ENCODE measurements at places on chromosomes 2 and 18.
A peak's percentile ranks its signal among the peaks of the same experiment; 100 is the strongest.

- DNase-seq, result no peak
Observed at GRCh38 chr2:234628953-234629352, 132.1 kb upstream of the ARL4C start.

DNA sequence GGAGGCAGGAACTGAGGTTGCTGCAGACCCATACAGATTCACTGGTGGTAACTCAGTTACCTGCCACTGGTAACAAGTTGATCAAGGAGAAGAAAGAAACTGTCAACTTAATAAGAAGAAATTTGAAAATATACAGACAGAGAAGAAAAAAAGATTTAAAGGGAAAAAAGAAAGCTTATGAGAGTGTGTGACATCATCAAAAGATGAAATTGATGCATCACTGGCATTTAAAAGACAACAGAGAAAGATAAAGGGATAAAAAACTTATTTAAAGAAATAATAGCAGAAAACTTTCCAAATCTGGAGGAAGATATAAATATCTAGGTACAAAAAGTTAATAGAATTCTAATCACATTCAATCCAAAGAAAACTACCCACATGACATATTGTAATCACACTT is 1003.2 kb downstream of the TDRD15 start:
- DNase-seq, result no peak

DNA sequence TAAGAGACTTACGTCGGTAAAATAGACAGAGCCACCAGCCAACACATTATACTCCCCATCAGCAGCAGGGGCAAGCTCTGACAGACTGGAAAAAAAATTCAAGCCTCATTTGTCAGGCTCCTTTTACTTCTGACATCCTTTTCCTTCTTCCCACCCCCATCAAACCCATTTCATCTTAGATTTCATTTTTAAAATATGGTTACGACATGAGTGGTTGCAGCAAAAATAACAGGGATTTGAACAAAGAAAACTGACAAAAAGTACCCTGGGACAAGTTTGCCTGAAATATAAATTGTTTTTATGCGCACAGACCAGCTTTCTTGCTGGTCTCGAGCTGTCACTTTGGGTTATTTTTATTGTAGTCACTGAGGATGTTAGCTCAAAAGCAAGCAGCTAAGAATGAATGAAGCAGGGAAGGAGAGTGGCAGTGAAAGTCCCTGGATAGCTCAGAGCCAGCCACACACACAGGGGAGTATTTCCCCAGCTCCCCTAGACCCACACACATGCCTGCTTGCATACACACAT is 30.7 kb upstream of the LINC00305 start:
- no peak for DNase-seq

GRCh38 chr2:220510668-220511067 is 883.2 kb downstream of the SLC4A3 start:
- DNase-seq, result peak; percentile 31

- no peak for DNase-seq
Observed at GRCh38 chr18:65057439-65058083, 693.3 kb upstream of the CDH7 start.

- DNase-seq, result no peak
Observed at GRCh38 chr2:223260681-223261080, 208.7 kb downstream of the KCNE4 start.

DNA sequence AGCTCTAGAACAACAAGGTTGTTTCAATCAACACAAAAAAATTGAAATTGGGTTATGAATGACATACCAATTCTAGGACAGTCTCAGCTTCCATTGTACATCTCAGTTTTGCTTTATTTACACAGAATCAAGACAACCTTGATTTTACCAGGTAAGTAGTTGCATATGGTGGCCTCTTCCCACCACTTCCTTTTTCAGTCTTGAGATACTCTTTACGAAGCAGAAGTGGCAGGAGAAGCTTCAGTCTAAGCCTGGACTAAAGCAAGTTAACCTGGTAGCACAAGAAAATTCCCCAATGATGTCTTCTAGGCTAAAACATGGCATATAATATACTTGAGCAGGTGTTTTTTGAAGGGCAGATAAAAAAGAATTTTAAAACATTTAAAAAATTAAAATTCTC is 10.7 kb upstream of the FAM136A start:
- DNase-seq, result no peak

DNA sequence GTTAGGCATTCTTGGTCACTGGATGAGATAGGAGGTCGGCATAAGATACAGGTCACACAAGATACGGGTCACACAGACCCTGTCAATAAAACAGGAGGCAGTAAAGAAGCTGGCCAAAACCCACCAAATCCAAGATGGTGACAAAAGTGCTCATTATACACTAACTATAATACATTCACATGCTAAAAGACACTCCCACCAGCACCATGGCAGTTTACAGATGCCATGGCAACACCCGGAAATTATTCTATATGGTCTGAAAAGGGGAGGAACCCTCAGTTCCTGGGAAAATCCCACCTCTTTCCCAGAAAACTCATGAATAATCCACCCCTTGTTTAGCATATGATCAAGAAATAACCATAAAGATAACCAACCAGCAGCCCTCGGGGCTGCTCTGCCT is 56.0 kb upstream of the PTPRM start:
- no peak for DNase-seq

- no peak for DNase-seq
Observed at GRCh38 chr2:189113963-189114362, 65.6 kb downstream of the COL5A2 start.

- DNase-seq, result peak; percentile 89
Observed at GRCh38 chr18:27838225-27838624, 338.7 kb downstream of the CDH2 start.
